A172 (cell line): ENCODE measurements at places on chromosomes 16 and 17. TPM values are rescaled to one million over a fixed set of nuclear protein-coding genes. Genes with fewer than 3 reads are reported as not detected.

The ZG16 gene
- not detected in 2 replicates for total RNA-seq

The LRRC36 gene
- total RNA-seq, result not detected in 2 replicates

The GGT6 gene
- not detected in 2 replicates for total RNA-seq

The KCNJ18 gene
- total RNA-seq, result not detected in 2 replicates

The WNT9B gene
- not detected in 2 replicates for total RNA-seq

The CLEC18A gene
- total RNA-seq, result 0.29 and 0.65 TPM in 2 replicates

The ITGAD gene
- not detected in 2 replicates for total RNA-seq

The CNGB1 gene
- 0.12 TPM in 1 of 2 replicates, not detected in the other for total RNA-seq

The MARVELD3 gene
- 0.14 TPM in 1 of 2 replicates, not detected in the other for total RNA-seq

The FBXO47 gene
- total RNA-seq, result not detected in 2 replicates

The PHF23 gene
- 59.5 and 75.3 TPM in 2 replicates for total RNA-seq

The TBC1D3L gene
- 2.8 and 4.6 TPM in 2 replicates for total RNA-seq

The KRT40 gene
- total RNA-seq, result not detected in 2 replicates

The FOXJ1 gene
- not detected in 2 replicates for total RNA-seq

The FNDC8 gene
- not detected in 2 replicates for total RNA-seq
